Kasumi-1 (cell line): ENCODE measurements at places on chromosomes 5 and 9.

DNA sequence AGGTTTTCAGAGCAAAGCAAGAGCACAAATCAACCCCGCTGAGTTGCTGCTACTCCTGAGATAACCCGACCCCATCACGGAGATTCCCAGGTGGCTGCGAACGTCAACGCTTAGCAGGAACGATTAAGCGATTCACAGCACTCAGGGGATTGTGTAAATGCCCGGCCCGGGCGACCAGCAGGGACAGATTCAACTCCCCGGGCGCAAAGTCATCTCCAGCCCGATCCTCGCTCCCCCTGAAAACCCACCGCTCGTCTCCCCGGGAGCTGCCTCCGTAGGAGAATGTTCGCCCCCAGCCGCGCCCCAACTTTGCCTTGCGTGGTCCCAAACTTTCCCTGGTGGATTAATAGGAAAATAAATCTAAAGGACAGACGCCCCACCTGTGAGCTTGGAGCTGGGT is 685 bp downstream of the SLC24A2 start:
- no peak for DNase-seq

DNA sequence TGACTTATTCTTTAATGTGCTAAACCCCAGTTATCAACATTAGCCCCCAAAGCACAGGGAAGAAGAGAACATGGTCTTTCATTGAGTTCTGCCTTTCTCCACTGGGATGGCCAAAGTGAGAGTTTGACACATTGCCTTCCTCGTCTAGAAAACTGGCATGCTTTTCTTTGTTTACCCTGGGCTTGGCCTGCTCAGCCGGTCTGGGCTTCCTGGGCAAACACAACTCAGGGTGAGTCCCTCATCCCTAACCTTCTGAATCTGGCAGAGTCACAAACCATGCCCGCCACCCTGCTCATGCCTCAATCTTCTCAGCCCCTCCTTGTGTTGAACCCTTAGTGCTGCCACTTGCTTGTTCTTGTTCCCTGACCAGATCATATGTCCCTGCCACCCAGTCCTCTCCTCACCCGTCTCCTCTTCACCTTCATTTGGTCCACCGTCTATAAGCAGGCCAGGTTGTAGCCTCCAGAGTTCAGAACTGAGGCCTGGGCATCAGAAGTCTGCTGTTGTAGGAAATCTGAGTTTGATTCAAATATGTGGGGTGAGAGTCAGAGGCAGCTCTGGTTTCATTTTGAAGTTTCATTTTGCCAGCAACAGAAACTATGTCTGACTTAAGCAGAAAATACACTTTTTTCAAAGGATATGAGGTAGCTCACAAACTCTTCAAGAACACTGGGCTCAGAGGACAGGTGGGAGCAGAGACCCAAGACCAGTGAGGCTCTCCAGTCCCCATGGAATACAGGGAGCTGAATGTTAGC is 217.6 kb downstream of the NDUFS4 start:
- no peak for DNase-seq

GRCh38 chr9:117622347-117622746 is 81.9 kb upstream of the TLR4 start:
- DNase-seq = no peak

DNA sequence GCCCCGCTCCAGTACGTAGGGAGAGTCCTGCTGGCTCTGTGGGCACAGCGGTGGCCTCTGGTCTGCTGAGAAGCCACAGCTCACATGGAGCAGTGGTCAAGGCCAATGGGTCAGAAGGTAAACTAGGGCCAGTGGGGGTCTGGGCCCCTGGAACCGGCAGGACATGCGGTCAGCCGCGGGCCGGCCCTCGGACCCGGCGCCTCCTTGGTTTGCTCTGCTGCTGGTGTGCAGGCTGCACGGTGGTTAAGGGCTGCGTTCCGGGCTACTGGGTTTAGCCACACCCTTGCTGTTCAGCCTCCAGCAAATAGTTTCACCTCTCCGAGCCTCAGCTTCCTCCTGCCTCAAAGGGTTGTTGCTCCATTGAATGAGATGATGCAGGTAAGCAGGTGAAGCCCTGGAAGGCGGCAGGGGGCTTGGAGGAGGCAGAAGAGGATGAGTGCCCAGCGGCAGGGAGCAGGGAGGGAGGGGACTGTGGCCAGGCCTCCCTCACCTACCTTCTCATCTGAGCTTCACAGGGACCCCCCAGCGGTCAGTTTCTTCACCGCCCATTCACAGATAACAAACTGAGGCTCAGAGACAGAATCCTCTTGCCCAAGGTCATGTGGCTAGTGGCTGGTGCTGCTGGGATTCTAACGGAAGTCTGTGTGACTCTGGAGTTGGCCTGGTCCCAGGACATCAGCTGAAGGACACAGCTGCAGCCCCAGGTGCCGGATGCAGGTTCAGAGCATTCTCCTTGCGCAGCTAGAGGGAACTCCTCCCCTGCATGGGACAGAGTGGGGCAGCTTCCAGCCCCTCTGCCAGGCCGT is 3.7 kb upstream of the COL5A1 start:
- no peak for DNase-seq

- DNase-seq = no peak
These were observed 419.4 kb downstream of the MTRR start for GRCh38 chr5:8288334-8288733.
